Tibial nerve (tissue), 4 donors: ENCODE measurements at places on chromosomes 1 and 21.
A peak's percentile ranks its signal among the peaks of the same experiment; 100 is the strongest.

GRCh38 chr1:3033790-3034090, 12.5 kb downstream of the ACTRT2 start:
- DNase-seq: no peak

DNA sequence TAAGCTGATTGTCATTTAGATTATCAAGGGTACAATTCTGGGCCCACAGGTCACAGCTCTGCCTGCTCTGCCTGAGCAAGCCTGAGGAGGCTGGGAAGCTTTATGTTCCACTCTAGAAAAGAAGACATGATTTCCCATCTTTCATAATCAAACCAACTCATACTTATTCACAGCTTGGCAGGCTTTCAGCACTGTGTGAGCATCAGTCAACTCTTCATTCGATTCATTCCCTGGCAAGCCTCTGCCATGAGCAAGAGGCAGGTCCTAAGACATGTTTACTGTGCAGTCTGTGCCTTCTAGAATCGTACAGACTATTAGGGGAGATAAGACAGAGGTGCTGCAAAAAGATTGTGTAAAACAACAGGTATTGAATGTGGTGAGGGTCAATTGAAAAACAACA, 24.5 kb upstream of the KIRREL1 start:
- no peak for DNase-seq

- DNase-seq: no peak
These were observed 24.9 kb upstream of the PARP1 start for GRCh38 chr1:226432586-226433340.

DNA sequence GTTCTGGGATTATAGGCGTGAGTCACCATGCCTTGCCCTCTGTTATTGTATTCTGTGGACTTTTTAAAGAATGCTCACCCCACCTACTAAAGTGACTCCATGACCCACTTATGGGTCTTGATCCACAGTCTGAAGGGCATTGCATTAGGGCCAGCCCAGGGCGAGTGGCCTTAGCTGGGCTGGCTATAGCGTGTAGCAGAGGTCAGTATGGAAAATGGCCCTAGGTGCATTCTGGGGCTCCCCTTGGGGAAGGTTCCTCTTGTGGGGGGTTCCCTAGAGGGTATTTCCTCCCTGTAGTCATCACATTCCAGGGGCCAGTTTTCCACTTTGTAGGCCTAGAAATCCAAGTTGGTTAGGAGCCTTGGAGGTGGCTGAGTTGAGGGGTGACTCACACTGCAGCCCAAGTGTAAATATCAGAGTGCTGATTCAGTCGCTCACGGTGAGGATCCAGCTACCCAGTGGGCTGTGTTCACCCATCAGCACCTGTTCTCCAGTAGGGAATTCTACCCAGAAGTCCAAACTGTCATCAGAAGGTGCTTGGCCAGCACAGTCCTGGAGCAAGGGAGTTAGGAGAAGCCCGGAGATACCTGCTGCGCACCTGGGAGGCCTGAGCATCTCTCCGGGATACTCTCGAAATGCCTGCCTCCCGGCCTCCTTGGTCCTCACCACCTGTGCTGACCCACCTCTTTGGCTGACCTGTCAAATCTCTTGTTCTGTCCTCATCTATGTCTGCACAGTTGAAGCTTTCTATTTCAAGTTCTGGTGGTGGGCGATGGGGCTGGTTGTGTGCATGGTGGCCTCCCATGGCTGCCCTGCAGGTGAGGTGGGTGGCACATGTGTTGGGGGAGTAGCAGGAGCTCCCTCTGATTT, 52.2 kb downstream of the NENF start:
- no peak for DNase-seq

- DNase-seq: no peak
These were observed 6.7 kb upstream of the PYHIN1 start for GRCh38 chr1:158924677-158925076.

GRCh38 chr1:173392895-173393658, 84.1 kb upstream of the PRDX6 start:
- no peak for DNase-seq

GRCh38 chr1:92315766-92316599, 17.1 kb downstream of the RPAP2 start:
- no peak for DNase-seq

GRCh38 chr1:69791311-69791710, 223.6 kb downstream of the LRRC7 start:
- no peak for DNase-seq

GRCh38 chr1:109910123-109910962, at the start of gene CSF1:
TSS of gene CSF1 (plus strand) at chr1:109910849. CDS start at chr1:109911024, 175 bp downstream.
- DNase-seq: peak; percentile 93

DNA sequence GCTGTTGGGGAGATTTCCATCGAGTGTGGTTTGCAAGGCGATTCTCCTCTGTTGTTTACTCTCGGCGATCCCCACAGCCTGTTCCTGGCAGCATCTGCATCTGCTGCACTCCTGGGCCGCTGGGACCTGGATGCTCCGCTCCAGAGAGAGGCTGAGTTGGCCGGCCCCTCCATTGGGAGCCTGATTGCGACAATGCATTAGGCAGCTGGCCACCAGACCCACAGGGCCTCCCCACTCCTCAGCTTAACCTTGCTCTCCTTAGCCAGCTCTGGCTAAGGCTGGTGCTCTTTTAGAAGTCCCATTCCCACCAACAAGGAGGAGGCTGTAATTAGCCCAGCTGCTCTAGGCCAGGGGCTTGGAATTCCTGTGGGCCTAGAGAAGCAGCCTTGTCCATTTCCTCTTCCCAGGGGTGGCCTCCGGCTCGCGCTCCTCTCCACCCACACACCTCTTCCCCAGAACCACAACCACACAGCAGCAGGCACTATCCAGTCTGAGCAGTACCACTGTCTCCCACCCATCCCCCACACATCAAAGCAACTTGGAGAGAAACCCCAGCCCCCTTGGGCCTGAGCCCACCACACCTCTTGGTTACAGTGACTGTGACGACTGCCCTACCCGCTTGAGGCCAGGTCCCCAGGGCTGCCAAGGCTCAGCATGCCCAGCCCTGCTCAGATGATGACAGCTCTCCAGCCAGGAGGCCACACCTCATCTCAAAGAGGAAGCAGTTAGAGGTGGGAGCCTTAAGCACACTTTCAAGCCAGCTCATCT, 193.8 kb upstream of the EDN2 start:
- DNase-seq: peak; percentile 60

DNA sequence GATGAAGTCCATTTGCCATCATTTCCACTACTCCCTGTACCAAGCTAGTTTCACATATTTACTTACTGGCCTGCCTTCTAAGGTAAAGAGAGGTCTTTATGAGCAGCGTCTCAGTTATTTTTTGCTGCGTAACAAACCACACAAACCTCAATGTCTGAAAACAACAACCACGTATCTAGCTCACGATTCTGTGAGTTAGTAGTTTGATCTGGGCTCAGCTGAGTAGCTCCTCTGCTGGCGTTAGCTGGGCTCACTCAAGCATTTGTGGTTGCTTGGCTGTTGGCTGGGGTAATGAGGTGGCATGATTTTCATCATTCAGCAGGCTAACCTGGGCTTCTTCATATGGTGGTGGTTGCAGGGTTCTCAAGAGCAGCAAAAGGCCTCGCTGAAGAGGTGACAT, 225.4 kb downstream of the FOXD2 start:
- no peak for DNase-seq

DNA sequence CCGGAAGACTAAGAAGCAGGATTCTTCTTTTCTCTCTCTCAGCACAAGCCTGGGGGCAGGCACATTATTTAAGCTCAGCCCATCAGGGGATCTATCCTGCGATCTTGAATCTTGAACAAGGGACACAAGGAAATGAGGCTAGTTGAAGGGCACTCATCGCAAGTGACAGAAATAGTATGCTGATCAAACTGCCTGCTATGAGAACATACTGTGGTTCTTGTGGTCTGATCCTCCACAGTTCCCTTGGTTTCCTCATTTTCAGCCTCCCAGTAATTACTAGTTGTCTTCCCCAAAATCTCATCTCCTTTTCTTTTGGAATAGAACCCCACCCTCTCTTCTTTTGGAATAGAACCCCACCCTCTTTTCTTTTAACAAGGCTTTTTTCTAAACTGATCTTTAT, 6.5 kb downstream of the ANKRD45 start:
- DNase-seq: no peak

DNA sequence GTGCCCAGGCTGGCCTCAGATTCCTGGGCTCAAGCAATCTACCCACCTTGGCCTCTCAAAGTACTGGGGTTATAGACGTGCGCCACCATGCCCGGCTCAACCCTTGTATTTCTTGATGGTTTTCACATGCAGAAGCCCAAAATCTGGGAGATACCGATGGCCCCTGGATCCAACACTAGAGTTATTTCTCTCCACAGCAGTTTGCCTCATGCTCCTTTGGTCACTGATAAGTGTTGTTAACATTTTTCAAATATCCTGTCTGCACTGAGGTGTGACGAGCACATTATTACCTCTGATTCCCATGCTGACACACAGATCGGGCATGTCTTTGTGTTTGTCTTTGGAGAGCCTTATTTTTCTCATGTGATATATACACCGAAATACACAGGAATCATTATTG, 107.0 kb downstream of the KIF26B start:
- DNase-seq: no peak

GRCh38 chr1:112636056-112636455, 16.4 kb downstream of the CAPZA1 start:
- DNase-seq: no peak

DNA sequence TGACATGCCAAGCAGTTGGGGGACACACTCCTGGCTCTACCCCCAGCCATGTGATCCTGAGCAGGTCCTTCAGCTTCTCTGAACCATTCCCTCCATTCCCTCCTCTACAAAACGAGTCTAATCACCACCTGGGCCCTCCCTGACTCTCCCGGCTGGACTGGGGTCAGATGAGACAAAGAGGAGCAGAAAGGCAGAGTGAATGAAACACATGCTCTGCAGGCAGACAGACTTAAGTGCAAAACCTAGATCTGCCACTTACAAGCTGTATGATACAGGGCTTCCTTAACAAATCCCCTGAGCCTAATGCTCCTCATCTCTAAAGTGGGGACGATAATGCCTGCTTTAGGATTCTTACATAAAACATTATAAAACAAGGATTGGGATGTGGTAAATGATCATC, 17.3 kb downstream of the RIMS3 start:
- DNase-seq: no peak

DNA sequence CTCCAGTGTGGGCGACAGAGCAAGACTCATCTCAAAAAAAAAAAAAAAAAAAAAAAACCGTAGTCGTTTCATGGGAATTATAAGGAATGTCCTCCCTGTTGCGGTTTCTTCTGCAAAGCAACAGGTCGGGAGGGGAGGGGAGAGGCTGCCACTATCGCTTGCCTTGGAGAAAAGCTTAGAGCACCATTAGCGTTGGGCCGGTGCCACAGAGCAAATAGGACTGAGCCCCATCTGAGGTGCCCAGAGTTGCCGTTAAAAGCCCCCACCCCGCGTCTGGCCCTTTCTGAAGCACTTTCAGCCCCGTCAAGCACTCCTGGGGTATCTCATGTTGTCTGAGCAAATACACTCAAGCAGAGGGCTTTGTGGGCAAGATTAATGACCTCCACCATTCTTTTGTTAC, 2.2 kb downstream of the RIPPLY3 start:
- no peak for DNase-seq

GRCh38 chr1:37666241-37666867, 26.0 kb upstream of the CDCA8 start:
- DNase-seq: no peak

DNA sequence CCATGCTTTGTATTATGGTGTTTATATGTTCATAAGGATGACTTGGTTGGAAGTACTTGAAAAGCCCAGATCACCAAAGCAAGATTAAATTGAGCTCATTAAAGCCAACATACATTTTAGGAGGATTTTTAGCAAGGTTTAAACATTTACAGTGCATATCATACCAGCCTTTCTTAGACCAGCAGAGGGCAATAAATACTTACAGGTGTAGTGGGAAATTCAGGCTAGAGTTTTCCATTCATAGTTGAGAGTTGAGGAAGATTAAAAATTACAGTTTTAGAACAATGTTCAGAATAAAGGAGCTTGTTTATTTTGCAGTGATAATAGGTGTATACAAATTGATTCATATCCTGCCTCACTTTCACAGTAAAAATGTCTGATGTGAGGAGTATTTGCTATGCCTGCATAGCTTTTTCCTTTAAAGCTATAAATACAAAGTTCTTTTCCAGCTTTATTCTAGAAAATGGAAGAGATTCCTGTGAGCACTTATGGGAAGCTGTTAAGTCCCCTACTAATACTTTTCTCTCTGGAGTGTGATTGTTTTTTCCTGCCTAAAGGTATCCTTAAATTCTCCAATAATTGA, 35.3 kb downstream of the DTL start:
- no peak for DNase-seq

DNA sequence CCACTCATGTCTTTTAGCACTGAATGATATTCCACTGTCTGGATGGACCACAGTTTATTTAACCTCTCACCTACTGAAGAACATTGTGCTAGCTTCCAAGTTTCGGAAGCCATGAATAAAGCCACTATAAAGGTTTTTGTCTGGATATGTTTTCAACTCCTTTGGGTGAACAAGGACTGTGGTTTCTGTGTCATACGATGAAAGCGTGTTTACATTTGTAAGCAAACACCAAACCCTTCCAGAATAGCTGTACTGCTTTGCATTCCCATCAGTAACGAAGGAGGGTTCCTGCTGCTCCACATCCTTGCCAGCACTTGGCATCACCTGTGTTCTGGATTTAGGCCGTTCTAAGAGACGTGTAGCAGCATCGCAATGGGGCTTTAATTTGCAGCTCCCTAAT, 10.7 kb upstream of the ARHGEF16 start:
- no peak for DNase-seq

DNA sequence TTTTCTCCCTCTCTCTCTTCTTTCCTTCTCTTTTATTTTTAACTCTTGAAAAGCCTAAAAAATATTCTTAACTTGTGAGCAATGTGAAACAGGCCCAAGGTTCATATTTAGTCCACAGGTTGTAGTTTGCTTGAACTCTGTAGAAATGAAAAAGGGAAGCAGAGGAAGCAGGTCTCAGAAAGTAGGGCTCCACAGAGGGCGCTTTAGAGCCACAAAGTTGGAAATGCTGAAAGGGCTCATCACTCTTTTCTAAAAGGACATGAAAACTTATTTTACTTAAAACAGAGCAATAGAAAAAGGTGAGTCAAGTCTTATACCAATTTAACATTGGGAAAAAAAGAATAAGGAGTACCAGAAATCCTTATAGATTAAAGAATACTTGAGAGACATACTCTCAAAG, 247.0 kb downstream of the USP25 start:
- no peak for DNase-seq

DNA sequence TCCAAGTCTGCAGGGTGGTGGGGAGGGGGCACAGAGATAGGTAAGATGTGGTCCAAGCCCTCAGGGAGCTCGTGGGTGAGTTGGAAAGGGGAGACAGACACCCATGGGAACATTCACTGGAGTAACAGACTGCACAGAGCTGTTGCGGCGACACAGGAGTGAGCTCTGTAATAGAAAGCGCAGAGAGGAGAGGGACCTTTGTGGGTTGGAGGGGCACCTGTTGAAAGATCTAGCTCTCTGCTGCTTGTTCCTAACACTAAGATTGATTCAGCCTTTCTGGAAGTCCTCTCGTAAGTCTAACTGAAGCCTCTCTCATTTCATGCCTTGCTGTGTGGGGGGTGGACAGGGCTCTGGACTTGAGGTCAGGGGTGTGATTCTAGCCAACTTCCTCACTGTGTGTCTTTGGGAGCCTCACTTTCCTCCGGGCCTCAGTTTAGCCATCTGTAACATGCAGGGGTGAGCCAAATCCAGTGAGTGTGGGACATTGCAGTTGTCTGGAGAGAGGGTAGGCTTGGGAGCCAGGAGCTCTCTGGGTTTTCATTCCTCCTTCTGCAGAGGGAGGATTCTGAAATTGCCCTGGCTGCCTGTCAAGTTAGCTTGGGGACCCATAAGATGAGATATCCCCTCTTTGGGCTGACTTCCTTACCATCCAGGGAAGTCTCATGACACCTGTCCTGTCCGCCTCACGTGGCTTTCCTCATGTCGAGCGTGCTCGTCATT, 2.0 kb upstream of the ACOT11 start:
- DNase-seq: no peak
